Effector CD4-positive, alpha-beta T cell (primary cell): ENCODE measurements at places on chromosomes 6 and 20.

GRCh38 chr20:58647796-58648501, 3.1 kb upstream of the STX16 start:
- DNase-seq, result no peak

DNA sequence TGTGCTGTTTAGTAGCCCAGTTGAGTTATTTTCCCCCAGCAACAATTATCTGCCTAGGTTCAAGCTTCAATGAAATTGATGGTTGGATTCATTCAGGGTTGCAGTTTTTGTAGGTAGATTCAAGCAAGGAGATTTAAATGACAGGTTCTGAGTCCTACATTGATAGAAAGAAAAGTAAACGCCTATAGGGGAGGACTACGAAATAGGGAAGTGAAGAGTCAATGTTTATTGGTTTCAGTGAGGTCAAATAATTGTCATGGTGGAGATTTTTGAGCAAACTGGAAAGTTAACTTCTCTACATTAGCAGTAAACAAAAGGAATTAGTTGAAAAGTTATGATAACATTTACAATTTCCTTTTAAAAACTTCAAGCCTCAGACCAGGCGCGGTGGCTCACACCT, 734 bp upstream of the WFDC13 start:
- DNase-seq, result no peak

DNA sequence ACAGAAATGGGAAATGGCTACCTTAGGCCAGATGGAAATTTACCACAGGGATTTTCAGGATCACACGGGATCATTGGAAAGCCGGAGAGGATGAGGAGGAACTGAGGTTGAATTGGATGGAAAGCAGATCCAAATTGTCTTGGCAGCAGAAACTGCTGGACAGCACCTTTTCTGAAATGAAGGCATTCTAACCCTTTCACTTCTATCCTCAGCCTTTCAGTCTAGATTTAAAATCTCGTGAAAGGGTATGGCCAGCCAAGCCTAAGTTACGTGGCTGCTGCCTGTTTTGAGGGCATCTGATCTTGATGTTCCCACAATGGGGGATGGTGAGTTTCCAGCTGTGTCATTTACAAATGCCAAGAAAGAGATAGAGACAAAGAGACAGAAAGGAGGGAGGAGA, 358.2 kb downstream of the KIF16B start:
- DNase-seq, result no peak

DNA sequence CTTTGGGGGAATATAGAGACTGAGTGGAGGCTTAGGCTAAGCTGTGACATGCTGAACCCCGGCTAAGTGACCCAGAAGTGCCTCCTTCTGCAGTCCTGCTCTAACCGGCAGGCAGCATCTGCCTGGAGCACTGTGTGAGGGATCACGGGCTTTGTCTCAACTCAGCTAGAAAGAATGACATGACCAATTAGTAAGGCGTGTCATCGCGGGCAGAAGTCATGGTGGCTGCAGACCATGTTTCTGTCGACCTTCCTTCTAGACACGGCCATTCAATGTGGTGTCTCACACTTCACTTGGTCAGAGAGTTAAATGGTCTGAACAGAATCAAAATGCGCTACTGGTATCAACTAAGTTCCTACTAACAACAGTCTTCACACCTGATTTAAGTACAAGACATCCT, 35.0 kb downstream of the HUS1B start:
- no peak for DNase-seq
